Panc1 (cell line): ENCODE measurements at places on chromosomes 5 and 9.
A peak's percentile ranks its signal among the peaks of the same experiment; 100 is the strongest.

GRCh38 chr5:59656351-59657254 lies 236.9 kb downstream of the PDE4D start:
- H3K4me1 ChIP-seq: no peaks in the 10 kb centered on the region
- no peak overlapping the region for H3K4me3 ChIP-seq
- no peaks in the 10 kb centered on the region for H3K36me3 ChIP-seq
- no peak for DNase-seq

DNA sequence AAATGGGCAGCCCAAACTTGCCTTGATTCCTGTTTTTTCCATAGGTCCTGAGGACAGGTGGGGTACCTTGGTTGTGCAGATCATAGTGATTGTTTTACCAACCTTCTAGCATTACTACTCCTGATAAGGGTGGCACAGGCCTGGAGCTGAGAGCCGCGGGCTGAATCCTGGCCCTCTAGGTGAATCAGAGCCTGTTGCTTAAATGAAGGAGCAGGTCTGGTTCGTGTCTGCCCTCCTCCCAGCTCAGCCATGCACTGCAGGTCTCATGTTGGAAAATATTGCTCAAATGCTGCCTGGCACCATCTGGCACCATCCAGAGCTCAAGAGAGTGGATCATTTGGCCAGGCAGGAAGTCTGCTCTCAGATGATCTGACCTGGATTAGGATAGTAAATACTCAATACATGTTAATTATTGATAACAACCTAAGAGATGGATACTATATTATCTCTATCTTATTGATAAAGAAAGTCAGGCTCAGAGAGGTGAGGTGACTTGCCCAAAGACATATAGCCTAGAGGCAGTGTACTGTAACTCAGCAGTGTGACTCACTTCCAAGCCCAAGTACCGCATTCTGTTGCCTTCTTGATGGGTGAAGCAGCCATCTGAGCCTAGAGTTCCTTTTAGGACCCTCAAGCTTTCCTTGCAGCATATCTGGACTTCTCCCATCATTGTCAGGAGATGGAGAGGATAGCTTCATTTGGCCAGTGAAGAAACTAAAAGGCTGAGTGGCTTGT lies 104.3 kb upstream of the PITX1 start:
- H3K36me3 ChIP-seq: no peaks in the 10 kb centered on the region
- H3K4me1 ChIP-seq: no peaks in the 10 kb centered on the region
- H3K4me3 ChIP-seq: no peak overlapping the region
- no peaks in the 10 kb centered on the region for H3K27me3 ChIP-seq
- DNase-seq: no peak

GRCh38 chr9:89716559-89716958 lies 111.7 kb downstream of the GADD45G start:
- DNase-seq: no peak
- H3K36me3 ChIP-seq: no peaks in the 10 kb centered on the region
- H3K4me3 ChIP-seq: no peak overlapping the region
- no peak overlapping the region for H3K27ac ChIP-seq
- no peaks in the 10 kb centered on the region for H3K27me3 ChIP-seq

DNA sequence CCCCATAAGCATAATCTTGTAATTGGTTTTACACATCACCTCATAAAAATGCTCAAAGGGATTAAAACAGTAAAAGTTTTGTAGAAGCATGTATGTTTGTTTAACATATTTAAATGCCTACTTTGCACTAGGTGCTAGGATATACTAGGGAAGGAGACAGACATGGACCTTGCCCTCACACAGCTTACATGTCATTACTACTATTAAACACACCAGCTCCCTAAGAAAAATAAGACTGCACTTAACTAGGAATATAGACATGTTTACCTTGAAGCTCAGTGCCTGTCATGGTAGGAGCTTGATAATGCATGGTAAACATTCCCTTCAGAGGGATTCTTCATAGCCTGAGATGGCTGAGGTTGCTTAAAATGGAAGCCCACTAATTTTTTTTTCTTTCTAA lies 6.2 kb downstream of the SHLD3 start:
- 0 out of 2 replicates have a peak, but pooled peaks cover under 1% of the 10 kb centered on the region for H3K4me1 ChIP-seq
- peaks cover 2% of the 10 kb centered on the region; the same call in 1 of the 2 replicates for H3K36me3 ChIP-seq
- H3K4me3 ChIP-seq: no peak overlapping the region
- no peak overlapping the region for H3K27ac ChIP-seq

DNA sequence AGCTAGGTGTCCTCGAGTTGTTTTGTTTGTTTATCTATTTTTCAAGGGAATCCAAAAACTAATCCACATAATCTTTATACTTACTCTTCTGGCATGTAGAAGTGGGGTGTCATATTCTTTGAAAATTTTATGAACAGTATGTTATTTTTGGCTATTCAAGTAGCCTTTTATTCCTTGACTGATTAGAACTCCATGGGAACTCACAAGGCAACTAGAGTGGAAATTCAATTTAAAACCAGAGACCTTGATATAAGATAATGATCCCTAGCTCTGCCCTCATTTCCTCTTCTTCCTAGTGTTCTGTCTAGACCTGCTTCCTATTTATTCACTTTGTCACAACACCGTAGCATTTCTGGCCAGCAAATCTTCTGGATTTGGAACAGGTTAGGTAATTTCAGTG lies 1123.7 kb upstream of the C9orf72 start:
- no peaks in the 10 kb centered on the region for H3K36me3 ChIP-seq
- no peak overlapping the region for H3K27ac ChIP-seq
- H3K4me3 ChIP-seq: no peak overlapping the region
- H3K4me1 ChIP-seq: no peaks in the 10 kb centered on the region

DNA sequence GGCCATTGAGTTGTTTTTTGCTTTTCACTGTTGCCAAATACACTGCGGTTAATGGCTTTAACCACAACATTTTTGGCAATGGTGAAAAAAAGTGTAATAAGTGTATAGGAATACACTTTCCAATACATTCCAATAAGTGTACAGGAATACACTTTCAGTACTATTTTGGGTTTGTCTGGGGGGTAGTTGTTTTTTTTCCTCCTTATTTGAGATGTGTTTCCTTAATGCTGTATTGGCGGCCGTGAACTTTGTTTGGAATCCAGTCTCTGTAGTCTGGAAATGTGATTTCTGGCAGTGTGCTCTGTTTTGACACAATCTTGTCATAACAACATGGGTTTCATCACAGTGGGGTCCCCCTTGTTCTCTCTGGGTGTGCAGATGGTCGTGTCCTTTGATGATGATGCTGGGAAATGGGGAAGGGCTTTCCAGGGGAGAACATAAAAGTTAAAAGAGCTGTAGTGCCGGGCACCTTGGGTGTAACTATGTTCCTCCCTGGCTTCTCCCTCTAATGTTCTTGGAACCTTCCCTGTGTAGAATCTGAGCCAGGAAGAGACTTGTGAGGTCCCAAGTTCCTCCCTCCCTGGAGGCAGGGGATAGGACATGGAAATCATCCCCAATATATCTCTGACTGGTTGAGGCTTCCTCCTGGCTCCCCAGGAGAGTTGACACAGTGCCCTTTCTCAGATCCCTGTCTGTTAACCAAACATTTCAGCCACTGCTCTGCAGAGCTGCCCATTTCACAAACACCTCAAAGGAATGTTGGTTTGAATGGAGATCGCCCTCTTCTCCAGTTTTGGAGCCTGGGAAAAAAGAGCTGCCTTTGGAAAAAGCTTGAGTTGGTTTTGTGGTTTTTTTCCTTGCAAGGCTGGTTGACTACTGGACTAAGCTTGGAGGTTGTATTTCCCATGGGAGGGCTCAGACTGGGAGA lies 44.8 kb downstream of the RCL1 start:
- no peak overlapping the region for H3K27ac ChIP-seq
- no peaks in the 10 kb centered on the region for H3K4me1 ChIP-seq
- H3K4me3 ChIP-seq: no peak overlapping the region
- DNase-seq: no peak
- H3K27me3 ChIP-seq: no peaks in the 10 kb centered on the region

DNA sequence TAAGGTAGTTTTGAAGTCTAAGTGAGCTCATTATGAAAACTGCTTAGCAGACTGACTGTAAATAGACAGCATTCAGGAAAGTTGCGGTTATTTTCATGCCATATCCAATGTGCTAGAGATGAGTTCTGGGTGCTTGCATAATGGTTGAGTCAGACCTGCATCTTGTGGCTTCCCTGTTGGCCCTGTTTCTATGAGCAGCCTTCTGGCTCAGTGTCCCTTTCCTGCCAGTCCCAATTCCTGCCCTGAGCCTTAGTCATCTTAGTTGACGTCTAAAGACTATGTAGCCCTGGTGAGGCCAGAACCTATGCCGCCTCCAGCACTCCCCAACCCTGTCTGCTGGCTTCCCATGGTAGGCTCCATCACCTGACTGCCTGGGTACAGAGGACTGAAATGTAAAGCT lies 76.3 kb upstream of the TNFSF8 start:
- H3K36me3 ChIP-seq: no peaks in the 10 kb centered on the region
- no peak for DNase-seq
- H3K4me3 ChIP-seq: no peak overlapping the region
- no peak overlapping the region for H3K27ac ChIP-seq
- no peaks in the 10 kb centered on the region for H3K4me1 ChIP-seq

DNA sequence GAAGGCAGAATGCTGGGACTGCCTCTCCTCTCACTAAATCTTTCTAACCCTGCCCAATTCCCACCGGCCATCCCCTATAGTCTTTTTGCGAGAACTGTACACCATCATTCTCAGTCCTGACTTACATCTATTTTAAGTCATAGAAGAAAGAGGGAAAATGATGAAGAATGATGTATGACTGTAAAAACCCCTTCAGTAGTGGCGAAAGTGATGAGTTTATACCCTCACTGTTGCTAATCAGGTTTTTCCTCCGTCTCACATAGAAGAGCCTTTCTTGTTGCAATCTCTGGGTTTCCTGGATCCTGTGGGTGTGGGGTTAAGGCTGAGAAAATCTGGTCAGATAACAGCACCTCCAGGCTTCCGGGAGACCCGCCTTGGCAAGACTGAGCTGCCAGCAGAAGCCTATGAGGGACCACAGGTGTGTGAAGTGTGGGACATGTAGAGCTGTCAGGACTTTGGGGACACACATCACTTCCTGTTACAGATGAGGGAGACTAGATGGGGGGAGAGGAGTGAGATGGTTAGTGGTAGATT lies 147.1 kb upstream of the SLC12A2 start:
- no peaks in the 10 kb centered on the region for H3K36me3 ChIP-seq
- no peaks in the 10 kb centered on the region for H3K27me3 ChIP-seq
- no peak overlapping the region for H3K27ac ChIP-seq
- no peak for DNase-seq
- H3K4me1 ChIP-seq: no peaks in the 10 kb centered on the region
- H3K4me3 ChIP-seq: no peak overlapping the region

- no peaks in the 10 kb centered on the region for H3K36me3 ChIP-seq
- H3K4me1 ChIP-seq: no peaks in the 10 kb centered on the region
- H3K27ac ChIP-seq: no peak overlapping the region
Observed at GRCh38 chr5:35884773-35885172, 28.1 kb downstream of the IL7R start.

DNA sequence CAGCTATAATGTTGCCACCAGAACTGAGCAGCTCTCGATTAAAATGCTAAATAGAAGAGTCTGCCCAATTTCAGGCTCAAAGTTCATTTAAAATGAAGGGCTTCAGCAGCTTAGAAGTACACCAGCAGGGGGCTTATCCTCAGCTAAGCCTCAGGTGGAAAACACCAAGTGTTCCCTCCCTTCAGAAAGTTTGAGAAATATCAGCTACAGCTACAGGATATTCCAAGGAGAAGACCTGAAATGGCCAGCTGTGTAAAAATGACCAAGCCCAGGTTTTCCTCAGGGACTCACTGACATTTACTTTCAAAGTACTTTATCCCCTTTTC lies 395.4 kb downstream of the DTWD2 start:
- DNase-seq: no peak
- H3K4me3 ChIP-seq: no peak overlapping the region
- H3K27me3 ChIP-seq: no peaks in the 10 kb centered on the region
- no peak overlapping the region for H3K27ac ChIP-seq
- no peaks in the 10 kb centered on the region for H3K4me1 ChIP-seq
- H3K36me3 ChIP-seq: no peaks in the 10 kb centered on the region

GRCh38 chr9:111066468-111066867 lies 28.2 kb upstream of the LPAR1 start:
- no peak overlapping the region for H3K4me3 ChIP-seq
- no peaks in the 10 kb centered on the region for H3K27me3 ChIP-seq
- no peak for DNase-seq
- H3K36me3 ChIP-seq: no peaks in the 10 kb centered on the region
- no peaks in the 10 kb centered on the region for H3K4me1 ChIP-seq
- H3K27ac ChIP-seq: no peak overlapping the region

GRCh38 chr5:55437859-55438206 lies 96.9 kb downstream of the PLPP1 start:
- no peak for DNase-seq
- H3K4me1 ChIP-seq: peaks cover 38% of the 10 kb centered on the region
- peak overlapping the region; percentile 89 for H3K27ac ChIP-seq
- H3K27me3 ChIP-seq: no peaks in the 10 kb centered on the region

DNA sequence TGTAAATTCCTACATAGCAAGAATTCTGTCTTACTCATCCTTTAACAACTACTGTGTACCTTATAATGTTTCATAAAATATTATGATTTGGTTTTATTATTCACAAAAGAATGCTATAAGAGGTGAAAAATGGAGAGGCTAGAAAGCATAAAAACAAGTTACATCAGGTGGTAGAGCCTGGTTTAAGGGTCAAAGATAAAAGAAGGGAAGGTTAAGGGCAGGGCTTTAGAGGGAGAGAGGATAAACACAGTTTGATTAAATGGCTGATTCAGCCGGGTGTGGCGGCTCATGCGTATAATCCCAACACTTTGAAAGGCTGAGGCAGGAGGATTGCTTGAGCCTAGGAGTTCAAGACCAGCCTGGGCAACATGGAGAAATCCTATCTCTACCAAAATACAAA lies 40.4 kb upstream of the HSPB3 start:
- no peak for DNase-seq
- H3K36me3 ChIP-seq: no peaks in the 10 kb centered on the region
- H3K4me1 ChIP-seq: no peaks in the 10 kb centered on the region
- H3K27ac ChIP-seq: no peak overlapping the region
- H3K27me3 ChIP-seq: no peaks in the 10 kb centered on the region
